ENCODE measurements at places on chromosomes 5 and 9.

GRCh38 chr9:89398621-89399020 is 80.3 kb downstream of the SECISBP2 start:
- DNase-seq = no peak

DNA sequence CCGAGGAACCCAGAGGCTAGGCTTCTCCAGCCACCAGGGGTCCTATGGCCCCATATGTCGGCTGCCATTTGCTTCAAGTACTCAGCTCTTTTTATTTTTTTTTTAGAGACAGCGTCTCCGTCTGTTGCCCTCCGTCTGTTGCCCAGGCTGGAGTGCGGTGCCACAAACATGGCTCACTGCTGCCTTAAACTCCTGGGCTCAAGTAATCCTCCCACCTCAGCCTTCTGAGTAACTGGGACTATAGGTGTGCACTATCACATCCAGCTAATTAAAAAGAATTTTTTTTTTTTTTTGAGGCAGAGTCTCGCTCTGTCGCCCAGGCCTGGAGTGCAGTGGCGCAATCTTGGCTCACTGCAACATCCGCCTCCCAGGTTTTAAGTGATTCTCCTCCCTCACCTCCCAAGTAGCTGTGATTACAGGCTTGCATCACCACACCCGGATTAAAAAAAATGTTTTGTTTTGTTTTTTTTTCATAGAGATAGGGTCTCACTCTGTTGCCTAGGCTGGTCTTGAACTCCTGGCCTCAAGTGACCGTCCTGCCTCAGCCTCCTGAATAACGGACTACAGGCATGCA is 8.9 kb downstream of the CERCAM start:
- DNase-seq = no peak

DNA sequence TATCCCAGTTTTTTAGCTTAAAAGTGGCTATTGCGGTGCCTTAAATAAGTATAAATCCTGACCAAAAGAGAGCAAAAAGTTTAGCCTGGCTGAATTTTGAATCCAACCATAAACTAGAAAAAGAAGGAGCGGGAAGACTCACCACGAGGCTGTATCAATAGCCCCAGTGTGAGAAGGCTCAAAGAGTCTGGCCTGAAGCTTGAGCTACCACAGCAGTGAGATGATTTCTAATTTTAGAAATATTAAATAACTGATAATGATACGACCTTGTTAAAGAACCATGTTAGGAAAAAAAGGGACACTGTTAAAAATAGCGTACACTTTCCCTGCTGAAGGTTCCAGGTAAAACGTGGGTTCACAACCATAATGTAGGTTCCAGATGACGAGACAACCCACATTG is 134.1 kb upstream of the ZNF462 start:
- DNase-seq = no peak

- DNase-seq = no peak
Measured at GRCh38 chr5:132458651-132459030, 31.9 kb downstream of the IRF1 start.

- DNase-seq = peak; percentile 68
Measured at GRCh38 chr5:58582803-58583491, at the start of gene RAB3C. Gene RAB3C, plus strand, starts transcription at chr5:58583075. Its CDS starts 134 bp downstream, at chr5:58583209.

- DNase-seq = no peak
Measured at GRCh38 chr5:2656206-2656605, 95.3 kb downstream of the IRX2 start.

DNA sequence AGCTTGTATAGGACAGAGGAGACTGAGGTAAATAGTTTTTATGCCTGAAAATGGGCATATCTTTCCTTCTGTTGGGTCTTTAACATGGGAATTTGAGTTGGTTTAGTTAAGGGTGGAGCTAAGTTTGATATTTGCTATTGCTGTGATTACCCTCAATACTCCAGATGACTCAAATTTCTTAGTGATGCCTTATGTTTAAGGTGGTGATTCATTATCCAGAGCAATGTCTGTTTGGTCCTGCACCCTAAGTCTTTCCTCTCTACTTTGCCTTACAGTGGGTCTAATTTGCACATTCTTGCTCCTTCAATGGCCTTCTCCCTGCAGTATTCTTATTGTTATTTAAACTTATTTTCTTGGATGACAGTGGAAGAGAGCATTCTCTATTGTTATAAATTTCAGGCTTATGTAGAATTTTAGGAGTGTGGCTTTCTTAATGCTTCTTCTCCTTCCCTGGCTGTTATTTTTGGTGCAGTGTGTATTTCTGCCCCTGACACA is 312.9 kb upstream of the RPS23 start:
- DNase-seq = no peak

DNA sequence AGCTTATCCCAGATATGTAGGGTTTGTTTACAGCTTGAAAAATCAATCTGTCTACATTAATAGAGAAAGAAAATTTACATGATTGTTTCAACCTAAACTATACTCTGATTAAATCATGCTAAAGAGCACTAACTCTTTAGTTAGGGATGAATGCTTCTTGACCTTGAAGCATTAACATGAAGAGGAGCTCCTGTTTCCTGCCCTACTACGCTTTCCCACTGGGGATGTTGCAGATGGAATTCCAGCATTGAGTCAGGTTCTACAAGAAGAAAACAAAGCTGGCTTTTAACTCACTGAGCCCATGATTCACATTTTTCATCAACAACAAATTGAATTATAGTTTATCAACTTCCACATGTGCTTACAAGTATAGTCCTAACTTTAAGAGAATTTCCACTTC is 471.3 kb downstream of the TMEM232 start:
- no peak for DNase-seq

DNA sequence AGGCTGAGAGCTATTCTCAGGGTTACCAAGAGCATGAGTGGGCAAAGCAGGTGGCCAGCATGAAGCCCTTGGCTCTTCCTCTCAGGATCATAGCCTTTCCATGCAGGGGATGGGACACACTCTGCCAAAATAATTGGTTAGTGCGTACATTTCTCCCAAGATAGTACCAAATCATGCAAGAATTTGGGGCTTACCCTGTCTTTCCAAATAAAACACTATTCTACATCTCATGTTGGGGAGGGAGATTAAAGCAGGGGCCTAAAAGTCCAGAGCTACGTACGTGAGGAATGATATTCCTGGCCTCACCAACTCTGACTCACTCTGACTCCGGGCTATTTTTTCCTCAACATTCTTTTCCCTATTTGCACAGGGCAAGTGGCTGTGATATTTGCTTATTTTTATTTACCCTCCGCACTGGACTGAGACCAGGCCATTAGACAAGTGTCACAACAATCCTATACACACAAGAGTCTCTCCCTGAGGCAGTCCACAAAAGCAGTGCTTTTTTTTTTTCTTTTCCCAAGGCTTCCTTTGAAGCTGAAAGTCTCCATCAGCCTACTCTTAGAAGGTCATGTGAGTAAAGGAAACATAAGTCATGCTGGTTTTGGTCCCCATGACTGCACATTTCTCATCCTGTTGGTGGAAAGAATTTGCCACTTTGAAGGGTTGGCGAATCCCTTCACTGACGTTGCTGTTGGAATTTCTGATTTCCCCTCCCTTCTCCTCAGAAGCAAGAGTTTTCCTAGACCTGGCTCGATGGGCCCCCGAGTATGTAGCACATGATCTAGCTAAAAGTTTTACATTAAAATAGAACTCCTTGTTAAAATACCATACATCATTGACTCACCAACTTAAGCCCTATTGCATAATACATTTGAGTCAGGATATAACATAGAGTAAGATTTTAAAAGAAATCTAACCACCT is 40.0 kb downstream of the TMEM252 start:
- DNase-seq = no peak

DNA sequence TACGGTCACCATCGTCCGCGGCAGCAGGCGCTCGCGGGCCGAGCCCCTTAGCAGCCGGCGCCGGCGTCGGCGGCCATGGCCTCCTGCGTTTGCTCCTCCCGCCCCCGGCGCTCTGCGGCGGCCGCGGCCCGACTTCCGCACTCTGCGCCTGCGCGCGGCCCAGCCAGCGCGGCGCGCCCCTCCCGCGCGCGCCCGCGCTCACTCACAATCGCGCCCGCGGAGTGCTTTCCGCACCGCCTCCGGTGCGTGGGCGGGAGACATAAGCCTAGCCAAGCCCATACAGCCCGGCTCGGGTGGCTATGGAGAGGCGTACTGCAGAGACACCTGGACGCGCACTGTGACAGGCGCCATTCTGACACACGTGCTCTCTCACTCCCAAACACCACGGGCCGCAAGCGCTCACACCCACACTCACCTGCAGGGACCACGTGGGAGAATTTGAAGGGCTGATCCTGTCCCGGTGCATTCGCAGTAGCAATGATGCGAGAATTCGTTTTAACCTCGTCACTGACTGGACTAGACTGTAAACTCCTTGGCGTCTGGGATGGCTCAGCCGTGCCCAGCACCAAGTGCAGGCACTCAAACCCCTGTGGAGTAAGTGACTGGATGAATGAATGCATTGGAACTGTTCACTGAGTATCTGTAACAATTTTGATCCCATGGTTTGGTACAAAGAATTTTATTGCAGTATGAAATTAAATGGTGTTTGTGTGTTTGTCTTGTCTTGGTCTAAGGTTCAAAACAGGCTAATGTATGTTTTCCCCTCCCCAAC is at the start of gene RNF145:
TSS of gene RNF145 (minus strand) at position 116 of the 772 bp plus-strand sequence. CDS start 5,936 bp downstream, outside the sequence.
- peak; percentile 93 for DNase-seq

DNA sequence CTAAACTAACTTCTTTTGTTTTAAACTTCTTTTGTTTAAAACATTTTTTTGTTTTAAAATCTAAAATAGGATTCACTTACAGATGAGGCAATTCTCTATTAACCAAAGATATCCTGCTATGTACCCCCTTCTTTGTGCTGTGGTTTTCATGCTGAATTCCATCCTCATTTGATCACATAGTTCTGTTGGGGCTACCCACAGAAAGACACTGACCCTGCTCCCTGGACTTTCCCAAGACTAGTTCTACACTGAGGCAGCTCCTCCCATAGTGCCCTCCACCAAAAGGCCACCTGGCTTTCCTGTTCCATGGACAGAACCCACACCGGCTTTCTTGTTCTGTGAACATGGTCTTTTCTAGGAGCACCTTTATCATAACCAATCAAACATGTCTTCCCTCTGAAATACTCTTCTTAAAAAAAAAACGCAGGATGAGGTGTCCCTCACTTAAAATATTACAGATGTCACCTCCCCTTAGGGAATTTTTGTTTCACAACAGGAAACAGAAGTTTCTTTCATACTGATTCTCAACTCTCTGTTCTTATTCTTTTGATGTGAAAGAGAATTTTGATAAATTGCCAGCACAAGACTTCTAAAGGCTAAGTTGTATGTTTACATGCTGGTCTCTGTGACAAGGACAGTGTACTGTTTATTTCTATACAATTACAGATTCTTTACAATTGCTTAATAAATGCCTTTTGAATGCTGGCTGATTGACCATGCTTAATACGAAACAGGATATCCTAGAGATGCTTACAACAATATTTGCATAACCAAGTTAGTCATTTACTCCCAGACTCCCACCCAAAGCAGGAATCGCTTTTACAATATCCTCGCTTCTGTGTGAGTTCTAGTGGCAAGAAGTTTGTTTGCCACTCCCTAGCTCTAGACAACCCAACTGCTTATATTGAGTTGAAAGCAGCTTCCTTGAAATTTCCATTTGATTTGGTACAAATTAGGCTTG is 300.4 kb downstream of the DTWD2 start:
- no peak for DNase-seq

DNA sequence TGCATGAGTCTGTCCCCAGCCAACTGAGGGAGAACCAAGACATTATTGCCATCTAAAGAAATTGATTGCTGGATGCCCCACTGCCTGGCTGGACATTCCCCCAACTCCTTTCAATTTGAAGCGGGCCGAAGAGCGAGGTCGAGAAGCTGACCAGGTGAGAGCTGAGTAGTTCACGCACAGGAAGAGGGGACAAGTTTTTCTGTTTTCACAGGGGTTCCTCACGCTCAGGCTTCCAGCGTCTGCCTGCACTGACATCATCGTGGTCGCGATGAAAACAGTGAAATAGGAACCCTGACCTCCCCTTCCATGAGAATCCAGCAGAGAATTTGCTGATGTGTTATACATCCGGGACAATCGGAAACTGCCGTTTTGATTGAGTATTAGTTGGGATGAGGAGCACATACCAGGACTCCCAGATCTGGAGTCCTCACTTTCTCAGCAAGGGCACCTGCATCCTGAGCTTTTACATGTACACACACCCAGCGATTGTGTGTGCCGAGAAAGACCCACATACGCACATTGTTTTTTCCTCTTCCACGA is 3.1 kb upstream of the DMRT3 start:
- no peak for DNase-seq

DNA sequence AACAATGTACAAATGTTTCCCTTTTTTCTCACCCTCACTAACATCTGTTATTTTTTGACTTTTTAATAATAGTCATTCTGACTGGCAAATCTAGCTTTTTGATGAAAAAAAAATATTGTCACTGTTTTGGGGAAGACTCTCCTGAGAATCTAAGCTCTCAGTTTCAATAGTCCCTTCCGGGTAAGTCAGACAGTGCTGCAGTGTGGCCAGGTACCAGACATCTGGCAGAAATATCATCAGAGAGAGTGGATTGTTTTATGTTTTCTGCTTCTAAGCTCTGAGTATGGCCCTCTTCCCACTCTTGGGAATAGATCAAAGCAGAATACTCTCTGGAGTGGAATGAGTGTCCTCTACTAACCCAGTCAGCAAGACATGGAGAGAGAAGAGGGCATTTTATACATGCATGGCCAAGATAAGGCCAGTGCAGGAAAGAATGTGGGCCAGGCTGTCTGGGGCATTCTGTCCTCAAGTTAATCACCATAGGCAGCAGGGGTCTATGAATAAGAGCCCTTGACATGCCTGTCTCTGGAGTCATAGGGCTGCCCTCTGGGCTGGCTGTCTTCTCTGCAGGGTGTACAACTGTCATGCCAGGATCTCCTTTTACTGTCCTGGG is 38.5 kb upstream of the OR2S2 start:
- DNase-seq = no peak

- no peak for DNase-seq
Measured at GRCh38 chr5:159832073-159832472, 84.2 kb upstream of the ADRA1B start.

DNA sequence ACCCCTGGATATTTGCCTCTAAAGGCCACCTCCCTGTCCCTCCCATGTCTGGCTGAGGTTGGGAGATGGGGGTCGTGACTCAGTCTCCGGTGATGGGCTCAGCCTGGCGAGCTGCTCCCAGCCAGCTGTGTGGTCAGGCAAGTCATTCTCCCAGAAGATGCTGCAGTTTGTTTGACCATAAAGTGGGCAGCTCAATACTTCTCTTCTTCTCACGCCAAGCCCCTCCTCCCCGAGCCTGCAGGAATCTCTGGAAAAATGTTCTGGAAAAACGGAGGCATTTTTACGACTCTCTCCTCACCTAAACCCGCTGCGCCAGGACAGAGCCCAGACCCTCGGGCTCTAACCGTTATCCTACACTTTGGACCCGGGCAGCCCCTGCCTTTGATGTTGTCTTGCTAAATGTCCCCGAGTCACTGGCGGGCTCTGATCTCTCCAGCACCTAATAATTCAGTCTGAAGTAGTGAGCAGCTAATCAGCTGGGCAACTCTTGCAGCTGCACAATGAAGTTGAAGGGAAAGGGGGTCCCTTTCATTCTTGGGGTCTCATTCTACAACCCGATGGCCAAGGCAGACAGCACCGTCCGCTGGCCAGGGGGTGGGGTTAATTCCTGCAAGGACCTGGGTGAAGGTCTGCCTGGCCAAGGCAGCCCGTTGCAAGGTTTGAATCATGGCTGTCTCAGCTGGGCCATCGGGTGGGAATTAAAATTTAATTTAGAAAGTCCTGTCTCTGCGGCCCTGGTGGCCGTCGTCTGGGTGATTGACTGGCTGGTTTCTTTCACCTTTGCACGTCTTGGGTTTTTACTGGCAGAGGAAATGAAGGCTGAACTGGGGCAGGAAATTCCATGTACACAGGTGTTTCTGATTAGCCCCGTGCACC is 12.3 kb downstream of the DCANP1 start:
- DNase-seq = no peak

Measured in stimulated activated naive CD8-positive, alpha-beta T cell treated with anti-CD3 and anti-CD28 coated beads, Interleukin-15, Interleukin-2, amounts not matched to agents 100 U/mL and 50 U/mL, for 24 hours (primary cell).